Vagina (tissue), 2 donors: ENCODE measurements at places on chromosomes 3 and 15. TPM values are rescaled to one million over a fixed set of nuclear protein-coding genes. Genes with fewer than 3 reads are reported as not detected.
A peak's percentile ranks its signal among the peaks of the same experiment; 100 is the strongest.

The PLA2G4F gene
- total RNA-seq = 35.1 TPM

The DNAH1 gene
- total RNA-seq = 12.3 TPM

The HES1 gene
- total RNA-seq = 191 TPM

DNA sequence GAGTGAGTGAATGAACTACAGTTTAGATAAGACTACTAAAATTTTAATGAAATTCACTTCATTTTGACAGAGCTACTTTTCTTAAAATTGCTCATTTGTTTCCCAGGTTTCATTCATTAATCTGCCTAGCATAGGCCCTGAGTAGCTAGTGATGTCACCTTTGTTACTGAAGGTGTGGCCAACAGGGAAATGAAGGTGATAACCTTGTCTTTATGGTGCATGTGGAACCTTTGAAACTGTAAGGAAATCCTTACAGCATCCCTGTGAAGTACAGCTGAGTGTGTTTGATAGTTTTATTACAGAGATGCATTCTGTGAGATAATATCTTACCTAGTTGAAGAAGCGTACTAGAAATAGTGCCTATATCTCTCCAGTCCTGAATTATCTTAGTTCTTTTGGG is 112.9 kb downstream of the AKAP13 start:
- H3K4me3 ChIP-seq = no peak overlapping the region
- no peaks in the 10 kb centered on the region for H3K36me3 ChIP-seq
- H3K4me1 ChIP-seq = peaks cover 40% of the 10 kb centered on the region

- H3K4me1 ChIP-seq = peaks cover 7% of the 10 kb centered on the region
- no peaks in the 10 kb centered on the region for H3K27me3 ChIP-seq
These were observed 326.8 kb downstream of the TUSC7 start for GRCh38 chr3:117036259-117036799.

DNA sequence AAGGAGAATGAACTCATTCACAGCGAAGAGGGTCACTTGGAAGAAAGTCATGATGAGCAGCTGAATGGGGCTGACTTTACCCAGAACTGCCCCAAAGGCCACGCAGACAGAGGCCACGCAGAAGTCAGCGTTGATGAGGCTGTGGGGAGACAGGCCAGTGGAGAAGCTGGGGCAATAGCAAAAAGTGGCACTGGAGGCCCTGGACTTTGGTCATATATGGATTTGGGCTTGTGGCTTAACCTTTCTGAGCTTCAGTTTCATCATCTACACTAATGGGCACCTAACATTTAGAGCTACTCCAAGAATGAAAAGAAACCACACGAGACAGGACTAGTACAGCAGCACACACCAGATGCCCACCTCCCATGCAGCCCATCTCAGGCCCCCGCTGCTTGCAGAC is 13.3 kb downstream of the RHCG start:
- H3K36me3 ChIP-seq = no peaks in the 10 kb centered on the region
- DNase-seq = no peak

The HYAL3 gene
- 8.1 TPM for total RNA-seq

The ERICH6 gene
- not detected for total RNA-seq

- no peak overlapping the region for H3K4me3 ChIP-seq
- no peaks in the 10 kb centered on the region for H3K27me3 ChIP-seq
- DNase-seq = no peak
- H3K27ac ChIP-seq = no peak overlapping the region
- H3K4me1 ChIP-seq = peaks cover 16% of the 10 kb centered on the region
These were observed 150.7 kb downstream of the OPA1 start for GRCh38 chr3:193743702-193744047.

GRCh38 chr15:69454953-69455352 is 2.3 kb downstream of the RPLP1 start:
- no peak for DNase-seq
- H3K4me1 ChIP-seq = peaks cover 40% of the 10 kb centered on the region
- no peaks in the 10 kb centered on the region for H3K27me3 ChIP-seq
- no peaks in the 10 kb centered on the region for H3K36me3 ChIP-seq
- no peak overlapping the region for H3K4me3 ChIP-seq
- H3K27ac ChIP-seq = peak overlapping the region; percentile 95

- H3K4me1 ChIP-seq = no peaks in the 10 kb centered on the region
- H3K27ac ChIP-seq = no peak overlapping the region
- no peak overlapping the region for H3K4me3 ChIP-seq
These were observed 24.7 kb upstream of the SLC41A3 start for GRCh38 chr3:126108676-126109050.

The ANXA2 gene
- total RNA-seq = 1,230 TPM
